ENCODE measurements at places on chromosomes 7 and 10.

DNA sequence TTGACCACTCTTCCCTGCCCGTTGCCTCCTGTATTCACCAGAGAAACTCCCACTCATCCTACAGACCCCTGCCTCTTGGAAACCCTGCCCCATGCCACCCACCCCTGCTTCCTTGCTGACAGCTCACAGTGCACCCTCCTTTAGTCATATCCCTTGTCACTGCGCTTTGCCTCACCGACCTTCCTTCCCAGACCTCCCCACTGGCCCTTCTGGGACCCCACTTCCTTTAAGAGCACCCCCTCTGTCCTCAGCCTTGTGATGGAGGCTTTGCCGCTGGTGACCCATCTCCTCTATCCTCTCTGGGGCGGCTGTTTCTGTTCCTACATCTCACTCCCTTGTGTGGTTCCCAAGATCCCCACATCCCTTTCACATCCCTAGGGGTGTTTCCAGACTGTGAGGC, 92.8 kb upstream of the ZMIZ1 start:
- DNase-seq, result no peak

DNA sequence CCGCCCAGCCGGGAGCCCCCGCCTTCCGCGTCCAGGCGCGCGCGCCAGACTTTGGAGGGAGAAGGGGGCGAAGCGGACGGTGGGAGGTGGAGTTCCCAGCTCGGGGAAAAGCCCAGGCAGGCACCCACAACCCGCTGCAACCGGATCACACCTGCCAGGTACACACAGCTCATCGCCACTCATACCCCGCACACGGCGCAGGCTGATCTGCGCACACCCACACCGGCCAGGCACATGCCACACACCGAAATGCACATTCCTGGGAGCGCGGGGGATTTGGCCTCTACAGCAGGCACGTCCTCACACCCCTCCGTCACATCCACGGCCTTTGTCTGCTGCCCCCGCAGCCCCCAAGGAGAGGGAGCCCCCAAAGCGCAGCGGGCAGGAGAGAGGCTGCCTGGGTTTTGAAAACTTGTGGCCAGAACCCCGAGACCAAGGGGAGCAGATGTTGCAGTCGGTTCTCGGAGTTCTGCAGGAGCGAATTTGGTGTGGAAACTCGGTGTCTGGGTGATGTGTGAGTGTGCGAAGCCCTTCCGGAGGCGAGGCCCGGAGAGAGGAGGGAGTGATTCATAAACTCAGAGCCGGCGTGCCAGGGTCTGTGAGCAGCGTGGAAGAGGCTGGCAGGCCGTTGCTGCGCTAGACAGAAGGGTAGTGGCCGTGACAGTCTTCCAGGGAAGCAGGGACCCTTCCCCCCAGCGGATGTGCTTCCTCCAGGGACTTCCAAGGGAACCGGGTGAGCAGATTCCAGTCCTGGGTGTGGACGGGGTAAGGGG, 734 bp downstream of the CHST3 start:
- DNase-seq, result peak; percentile 20

DNA sequence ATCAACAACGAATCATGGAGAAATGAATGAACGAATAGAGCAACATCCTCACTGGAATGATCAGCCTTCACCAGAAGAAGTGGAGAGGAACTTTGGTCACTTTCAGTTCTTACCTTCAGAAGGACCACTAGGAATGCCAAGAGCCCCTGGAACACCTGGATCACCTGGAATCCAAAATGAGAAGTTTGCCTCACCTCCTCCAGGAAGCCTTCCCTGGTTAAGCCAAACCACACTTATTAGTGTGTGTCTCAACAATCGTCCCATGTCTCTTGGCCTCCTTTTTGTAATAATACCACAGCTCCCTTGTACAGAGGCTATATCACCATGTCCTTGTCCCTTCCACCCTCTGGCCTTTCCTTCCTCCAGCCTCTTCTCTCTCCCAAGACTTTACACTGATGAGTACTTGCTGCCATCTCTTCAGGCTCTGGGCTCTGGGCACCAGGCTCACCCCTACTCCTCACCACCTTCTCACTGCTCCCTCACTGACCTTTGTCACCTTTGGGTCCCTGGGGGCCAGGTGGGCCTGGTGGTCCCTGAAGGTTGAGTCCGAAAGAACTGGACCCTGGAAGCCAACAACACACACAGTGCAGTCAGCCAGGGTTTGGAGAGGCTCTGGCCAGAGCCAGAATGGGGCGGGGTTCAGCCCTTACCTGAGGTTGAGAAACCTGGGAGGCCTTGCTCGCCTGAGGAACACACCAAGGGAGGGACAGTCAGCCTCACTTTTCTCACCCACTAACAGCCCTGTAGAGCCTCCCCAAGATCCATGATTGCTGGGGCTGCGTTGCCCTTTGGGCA, 46.5 kb downstream of the COL17A1 start:
- no peak for DNase-seq

DNA sequence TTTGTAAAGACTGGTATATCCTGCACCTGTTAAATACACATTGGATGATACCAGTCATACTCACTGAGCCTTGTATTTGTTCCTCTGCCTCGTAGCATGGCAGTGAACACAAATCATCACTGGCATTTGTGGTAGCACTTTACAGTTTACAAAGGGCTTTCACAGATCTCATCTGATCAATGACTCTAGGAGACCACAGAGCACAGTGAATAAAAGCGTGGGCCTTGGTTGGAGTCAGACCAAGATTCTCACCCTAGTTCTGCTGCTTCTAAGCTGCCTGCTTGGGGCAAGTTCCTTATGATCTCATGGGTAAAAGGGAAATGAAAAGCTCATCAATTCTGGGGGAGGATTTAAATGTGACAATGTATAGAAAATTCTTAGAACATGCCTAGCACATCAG, 129.9 kb upstream of the AGK start:
- no peak for DNase-seq

DNA sequence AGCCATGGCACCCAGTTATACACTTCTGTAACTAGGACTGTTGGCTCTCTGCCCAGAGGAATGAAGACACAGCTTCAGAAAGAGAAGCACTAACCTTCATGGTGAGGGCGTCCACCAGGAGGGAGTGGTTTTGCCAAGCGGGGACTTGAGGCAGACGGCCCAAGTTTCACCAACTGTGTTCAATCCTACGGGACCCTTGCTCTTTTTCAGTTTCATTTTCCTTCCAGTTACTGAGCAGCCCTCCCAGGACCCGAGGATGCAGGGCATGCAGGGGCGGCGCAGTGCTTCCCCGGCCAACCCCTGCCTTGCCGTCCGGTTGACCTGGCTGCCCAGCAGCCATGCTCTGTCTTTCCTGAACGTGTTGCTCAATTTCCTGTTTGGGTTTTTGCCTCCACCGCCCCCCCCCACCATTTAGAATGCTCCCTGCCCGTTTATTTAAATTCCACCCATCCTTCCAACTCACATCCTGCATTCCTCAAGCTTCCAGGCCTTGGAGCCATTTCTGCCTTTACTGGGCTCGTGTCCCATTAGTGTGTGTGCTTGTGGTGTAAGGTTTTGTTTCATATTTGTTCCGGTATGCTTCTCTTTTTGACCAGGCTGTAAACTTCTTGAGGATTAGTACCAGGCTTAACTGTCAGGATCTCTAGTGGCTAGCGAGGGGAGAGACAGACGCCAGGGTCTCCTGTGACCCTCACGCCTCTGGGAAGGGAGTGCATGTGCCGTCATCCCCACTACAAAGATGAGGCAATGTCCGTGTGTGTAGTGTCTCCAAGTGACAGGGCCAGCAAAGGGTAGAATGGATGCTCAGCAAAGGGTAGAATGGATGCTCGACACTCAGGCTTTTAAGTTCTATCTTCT, 31.6 kb downstream of the IL15RA start:
- no peak for DNase-seq

DNA sequence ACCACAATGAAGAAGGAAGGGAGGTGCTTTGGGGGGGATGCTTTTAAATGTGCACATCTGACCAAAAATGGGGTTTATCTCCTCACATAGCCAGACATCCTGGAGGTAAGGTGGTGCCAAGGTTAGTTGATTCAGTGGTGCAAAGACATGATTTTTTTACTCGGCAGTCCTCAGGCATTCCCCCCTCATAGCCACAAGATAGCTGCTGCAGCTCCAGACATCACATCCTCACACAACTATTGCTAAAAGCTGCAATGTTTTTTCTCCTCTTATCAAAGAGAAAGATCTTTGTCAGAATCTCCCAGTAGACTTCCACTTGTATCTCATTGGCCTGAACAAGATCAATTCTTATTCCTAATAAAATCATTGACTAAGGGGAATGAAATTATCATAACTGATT, 141.3 kb upstream of the ZNF438 start:
- DNase-seq, result no peak

GRCh38 chr7:101586078-101586905, 42.8 kb downstream of the MYL10 start:
- no peak for DNase-seq

- DNase-seq, result no peak
Observed at GRCh38 chr10:33600381-33600780, 265.9 kb upstream of the NRP1 start.

GRCh38 chr7:127591189-127591588, 2.3 kb upstream of the FSCN3 start:
- DNase-seq, result no peak

- no peak for DNase-seq
Observed at GRCh38 chr10:69415049-69415448, 1.7 kb downstream of the TACR2 start.

- DNase-seq, result no peak
Observed at GRCh38 chr10:5656737-5657579, 9.4 kb downstream of the ASB13 start.

DNA sequence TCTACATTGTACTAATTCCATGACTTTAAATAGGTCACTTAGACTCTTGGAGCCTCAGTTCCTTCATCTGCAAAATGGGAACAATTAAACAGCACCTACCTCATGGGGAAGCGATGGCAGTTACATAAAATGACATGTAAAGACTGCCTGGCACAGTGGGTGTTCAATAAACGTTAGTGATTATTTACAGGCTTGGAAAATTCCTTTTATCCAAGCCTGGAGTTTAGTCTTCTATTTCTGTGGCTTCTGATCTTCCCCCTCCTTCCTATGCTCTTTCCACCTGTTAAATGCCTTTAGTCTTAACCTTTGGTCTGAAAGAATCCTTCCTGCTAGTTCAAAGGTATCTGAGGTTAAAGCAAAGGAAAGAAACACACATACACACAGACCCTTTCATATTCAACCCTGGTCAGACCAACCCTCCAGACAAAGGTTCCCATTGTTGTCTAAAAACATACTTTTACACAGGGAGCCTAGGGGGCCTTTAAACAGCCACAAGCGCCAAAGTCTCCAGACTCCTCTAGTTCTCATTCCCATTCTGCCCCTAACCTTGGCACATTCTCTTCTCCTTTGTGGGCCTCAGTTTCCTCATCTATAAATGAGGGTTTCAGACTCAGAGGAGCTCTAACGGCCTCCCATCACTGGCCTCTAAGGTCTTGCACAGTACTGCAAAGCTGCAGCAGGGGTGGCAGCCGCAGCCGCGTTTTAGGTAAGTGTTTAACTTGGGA, 21.4 kb downstream of the SORBS1 start:
- DNase-seq, result no peak

DNA sequence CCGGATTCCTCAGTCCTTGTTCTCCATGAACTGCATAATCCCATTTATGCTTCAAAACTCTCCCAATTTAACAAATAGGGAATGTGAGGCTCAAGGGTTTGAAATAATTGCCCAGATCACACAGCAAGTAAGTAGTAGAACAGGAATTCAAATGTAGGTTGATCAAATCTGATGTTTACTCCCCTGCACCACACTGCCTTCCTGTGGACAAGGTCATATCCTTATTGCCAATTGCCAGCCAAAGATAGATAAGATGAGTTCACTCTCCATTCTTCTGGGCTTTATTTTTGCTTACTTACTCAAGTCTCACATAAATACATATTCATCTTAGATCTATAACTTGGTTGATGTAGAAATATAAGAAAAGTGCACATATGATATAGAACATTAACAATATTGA, 435.2 kb upstream of the ETV1 start:
- no peak for DNase-seq

DNA sequence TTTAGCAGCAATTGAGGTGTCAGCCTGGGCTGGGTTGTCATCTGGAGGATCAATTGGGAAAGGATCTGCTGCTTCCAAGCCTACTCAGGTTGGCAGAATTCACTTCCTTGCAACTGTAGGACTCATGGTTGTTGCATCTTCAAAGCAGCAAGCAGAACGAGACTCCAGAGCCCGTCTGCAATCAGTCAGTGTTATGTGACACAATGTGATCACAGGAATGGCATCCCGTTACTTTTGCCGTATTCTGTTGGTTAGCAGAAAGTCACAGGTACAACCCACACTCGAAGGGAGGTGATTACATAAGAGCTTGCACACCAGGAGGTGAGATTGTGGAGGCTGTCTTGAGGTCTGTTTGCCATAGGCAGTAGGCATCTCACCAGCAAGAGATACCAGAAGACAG, 15.4 kb upstream of the LYZL1 start:
- no peak for DNase-seq

DNA sequence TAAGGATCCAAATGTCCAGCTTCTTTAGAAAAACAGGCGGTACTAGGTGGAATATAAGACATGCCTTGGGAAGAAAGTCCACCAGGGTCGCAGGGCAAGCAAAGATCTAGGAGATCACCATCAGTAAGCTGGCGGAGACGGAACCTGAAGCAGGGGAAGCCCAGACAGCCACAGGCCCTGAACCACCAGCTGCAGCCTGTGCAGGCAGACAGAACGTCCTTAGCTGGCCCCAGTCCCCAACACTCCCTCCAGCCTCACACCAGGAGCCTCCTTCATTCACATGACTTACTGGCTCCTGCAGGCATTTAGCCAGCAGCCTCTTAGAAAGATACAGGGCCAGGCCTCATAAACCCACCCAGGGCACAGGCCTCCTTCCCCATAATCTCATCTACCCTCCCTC, 17.4 kb downstream of the RGS10 start:
- no peak for DNase-seq

- no peak for DNase-seq
Observed at GRCh38 chr10:116712989-116713543, 29.3 kb downstream of the HSPA12A start.

GRCh38 chr10:46229144-46229563, 57.6 kb upstream of the ANTXRL start:
- no peak for DNase-seq

- DNase-seq, result no peak
Observed at GRCh38 chr7:155184923-155185322, 112.8 kb upstream of the INSIG1 start.

DNA sequence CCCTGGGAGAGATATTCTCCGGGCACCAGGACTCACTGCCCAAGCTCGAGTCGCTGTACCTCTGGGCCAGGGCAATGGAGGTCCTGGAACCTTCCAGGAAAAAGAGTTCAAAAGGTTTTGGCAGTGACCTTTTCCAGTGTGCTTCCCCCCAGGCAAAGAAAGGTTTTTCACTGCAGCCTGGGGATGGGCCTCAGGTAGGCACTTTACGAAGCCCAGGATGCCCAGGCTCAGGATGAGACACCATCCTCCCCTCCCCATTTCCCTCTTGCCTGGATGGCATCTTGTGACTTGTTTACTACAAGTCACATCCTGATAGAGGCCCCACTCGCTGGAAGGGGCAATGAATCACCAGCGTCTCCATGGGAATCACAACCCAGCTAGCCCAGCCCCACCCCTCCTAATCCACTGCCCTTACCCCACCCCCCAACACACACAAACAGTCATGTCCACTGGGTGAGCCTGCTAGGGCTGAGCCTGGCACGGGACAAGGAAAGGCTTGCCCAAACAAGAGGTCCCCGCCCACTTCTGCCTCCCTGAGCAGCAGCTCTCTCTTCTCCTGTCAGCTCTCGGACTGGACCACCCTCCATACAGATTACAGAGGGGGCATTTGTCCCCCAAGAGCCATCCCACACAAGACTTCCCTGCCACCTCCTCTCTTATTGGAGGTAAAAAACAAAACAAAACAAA, 93.8 kb upstream of the SMNDC1 start:
- no peak for DNase-seq
